ENCODE measurements at places on chromosomes 11 and 22.

- DNase-seq = no peak
These were observed 29.1 kb upstream of the TP53I11 start for GRCh38 chr11:44979543-44980399.

GRCh38 chr11:118618115-118618990, 10.9 kb downstream of the PHLDB1 start:
- DNase-seq = no peak

GRCh38 chr11:206002-206384, 1.2 kb downstream of the BET1L start:
- DNase-seq = no peak

DNA sequence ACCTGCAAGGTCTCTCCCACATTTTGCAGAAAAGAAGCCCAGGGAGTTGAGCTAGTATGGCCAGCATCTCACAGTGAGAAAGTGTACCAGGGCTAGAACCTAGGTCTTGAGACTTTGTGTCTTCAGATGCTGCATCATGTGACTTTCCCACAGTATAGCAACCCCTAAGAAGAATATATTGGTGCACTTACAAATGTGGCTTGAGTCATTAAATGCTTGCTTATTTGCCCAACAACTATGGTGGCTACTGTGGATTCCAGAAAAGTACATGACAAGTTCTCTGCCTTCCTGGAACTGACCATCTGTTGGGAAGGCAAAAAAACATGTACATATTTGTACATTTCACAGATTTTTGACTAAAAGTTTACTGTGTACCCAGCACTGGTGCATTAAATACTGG, 55.0 kb downstream of the POLD3 start:
- no peak for DNase-seq

DNA sequence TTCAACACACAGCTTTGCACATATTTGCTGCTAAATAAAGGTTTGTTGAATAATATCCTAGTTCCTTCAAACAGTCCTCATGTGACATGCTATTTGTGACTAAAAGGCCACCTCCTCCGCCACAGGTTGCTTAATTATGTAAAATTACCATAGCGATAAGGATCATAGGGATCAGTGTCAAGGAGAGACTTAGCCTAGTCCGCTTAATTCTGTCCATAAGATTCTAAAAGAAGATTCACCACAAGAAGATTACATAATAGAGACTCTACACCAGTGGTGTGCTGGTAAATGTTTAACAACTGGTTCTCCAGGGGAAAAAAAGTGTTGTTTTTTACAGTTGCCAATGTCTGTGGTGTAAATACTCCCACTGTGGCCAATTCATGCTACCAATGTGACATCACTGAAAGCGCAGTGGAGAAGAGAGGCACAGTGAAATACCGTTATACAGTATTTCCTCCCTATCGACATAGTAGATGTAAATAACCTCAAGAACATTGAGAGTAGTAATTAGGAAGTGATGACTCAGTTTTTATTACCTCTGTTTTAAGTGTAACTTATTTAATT, 4.2 kb upstream of the CHRDL2 start:
- no peak for DNase-seq

DNA sequence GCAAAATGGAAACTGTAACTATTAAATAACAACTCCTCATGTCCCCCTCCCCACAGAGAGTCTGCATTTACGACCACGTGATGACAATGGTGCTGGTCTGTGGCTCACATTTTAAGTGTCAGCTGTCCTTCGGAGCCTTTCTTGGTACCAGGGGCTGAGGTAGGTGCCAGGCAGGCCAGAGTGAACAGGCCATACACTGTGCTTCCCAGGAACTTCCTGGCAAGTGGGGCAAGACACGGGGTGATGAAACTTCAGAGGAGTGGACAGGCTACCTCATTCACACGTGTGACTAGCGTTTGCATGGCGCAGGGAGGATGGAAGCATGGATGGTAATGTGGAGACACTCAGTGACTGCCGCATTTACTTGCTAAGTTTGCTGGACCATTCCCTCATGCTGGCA, 10.4 kb upstream of the YPEL1 start:
- no peak for DNase-seq

Data from CD4-positive, alpha-beta T cell treated with Interferon gamma for 1 hour (primary cell).